ENCODE measurements at places on chromosomes 3 and 15.

- DNase-seq = no peak
Measured at GRCh38 chr3:26984416-26985390, 362.1 kb downstream of the LRRC3B start.

DNA sequence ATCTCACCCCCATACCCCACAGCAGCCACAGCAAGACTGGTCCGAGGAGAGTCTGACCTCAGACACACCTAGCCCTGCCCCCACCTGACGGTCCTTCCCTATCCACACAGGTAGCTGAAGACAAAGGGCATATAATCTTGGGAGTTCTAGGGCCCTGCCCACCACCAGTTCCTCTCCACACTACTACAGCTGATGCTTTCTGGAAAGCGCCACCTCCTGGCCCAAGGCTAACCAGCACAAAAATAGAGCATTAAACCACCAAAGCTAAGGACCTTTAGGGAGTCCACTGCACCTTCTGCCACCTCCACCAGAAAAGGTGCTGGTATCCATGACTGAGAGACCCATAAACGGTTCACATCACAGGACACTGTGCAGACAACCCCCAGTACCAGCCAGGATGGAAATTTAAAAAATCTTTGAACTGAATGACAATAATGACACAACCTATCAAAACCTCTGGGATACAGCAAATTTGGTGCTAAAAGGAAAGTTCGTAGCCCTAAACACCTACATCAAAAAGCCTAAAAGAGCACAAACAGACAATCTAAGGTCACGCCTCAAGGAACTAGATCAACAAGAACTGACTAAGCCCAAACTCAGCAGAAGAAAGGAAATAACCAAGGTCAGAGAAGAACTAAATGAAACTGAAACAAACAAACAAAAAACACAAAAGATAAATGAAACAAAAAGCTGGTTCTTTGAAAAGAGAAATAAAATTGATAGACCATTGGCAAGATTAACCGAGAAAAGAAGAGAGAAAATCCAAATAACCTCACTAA lies 122.1 kb upstream of the TPRG1 start:
- DNase-seq = no peak

DNA sequence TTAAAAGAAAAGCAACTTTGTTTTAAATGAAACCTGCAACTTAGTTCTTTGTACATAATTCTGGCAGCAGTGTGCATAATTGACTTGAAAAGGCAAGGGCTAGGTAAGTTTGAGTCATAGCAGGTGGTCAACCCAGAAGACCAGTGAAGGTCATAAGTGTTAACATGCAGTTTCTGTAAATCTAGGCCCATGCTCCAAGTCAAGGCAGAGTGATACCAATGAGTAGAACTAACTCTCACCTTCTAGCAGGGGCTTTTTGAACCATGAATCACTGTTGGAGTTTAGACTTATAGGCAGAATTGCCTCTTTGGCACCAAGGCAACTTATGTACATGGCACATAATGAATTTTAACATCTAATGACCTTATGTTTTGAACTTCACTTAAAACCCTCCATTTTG lies 29.5 kb upstream of the IL20RB start:
- DNase-seq = no peak

- no peak for DNase-seq
Measured at GRCh38 chr15:92613841-92614240, 41.7 kb downstream of the FAM174B start.

DNA sequence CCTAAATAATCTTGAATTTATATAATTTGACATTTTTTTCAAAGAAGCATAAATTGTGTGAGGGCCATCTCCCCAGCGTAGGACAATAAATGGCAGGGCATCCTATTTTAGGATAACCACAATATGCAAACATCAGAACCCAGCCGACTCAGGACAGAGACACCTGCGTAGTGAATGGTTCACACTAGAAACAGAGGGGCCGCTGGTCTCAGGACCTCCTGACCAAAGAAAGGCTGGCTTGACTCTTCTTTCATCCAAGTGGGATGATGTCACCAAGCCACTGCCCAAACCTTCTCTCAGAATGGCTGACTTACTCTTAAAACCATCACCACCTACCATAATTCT lies 162.1 kb downstream of the FOXP1 start:
- DNase-seq = no peak

- no peak for DNase-seq
Measured at GRCh38 chr3:21744793-21745192, 6.2 kb downstream of the ZNF385D start.

DNA sequence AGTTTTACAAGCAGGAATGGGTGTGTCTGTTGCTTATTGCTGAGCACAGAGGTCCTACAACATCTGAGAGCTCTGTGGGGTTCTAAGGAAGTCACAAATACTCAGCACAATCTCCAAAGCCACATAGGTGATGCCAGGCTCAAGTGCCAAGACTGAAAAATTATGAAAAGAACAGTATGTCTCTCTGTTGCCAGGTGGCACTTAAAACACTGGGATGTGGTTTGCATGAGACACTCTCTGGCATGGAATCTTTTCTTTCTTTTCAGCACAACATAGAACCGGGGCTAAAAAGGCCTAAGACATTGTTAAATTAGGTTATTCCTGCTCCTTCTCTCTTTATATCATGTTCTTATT lies 127.3 kb upstream of the PRICKLE2 start:
- no peak for DNase-seq

DNA sequence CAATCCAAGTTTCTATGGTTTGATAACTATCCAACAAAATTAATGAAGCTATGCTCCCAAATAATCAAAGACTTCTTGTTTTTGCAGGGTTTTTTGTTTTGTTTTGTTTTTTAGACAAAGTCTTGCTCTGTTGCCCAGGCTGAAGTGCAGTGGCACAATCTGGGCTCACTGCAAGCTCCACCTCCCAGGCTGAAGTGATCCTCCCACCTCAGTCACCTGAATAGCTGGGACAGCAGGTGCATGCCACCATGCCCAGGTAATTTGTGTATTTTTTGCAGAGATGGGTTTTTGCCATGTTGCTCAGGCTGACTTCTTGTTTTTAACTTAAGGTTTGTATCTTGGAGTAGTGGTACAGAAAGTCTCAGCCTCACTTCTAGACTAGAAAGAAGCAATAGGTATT lies 11.0 kb upstream of the GATM start:
- DNase-seq = no peak

- DNase-seq = no peak
Measured at GRCh38 chr3:133081016-133081415, 42.8 kb downstream of the TMEM108 start.

DNA sequence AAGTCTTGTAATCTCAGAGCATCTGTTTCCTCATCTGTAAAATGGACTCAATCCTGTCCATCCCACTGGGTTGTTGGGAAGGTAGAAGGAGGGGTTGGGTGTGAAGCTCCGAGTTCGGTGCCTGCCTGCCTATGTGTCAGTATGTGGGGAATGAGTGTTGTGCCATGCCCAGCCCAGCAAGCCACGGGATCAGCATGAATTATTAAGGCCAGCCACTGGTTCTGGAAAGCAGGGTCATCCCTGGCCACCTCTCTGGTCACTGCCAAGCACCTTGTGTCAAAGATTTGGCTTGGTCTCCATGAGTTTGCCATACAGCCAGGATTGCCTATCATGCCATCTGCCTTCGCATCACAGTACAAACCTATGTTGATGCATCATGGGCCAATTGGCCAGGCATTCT lies 11.5 kb downstream of the TM6SF1 start:
- DNase-seq = no peak

GRCh38 chr15:40322531-40323238 lies 807 bp upstream of the INAFM2 start:
- no peak for DNase-seq

GRCh38 chr3:73459711-73460110 lies 165.0 kb downstream of the PDZRN3 start:
- no peak for DNase-seq

DNA sequence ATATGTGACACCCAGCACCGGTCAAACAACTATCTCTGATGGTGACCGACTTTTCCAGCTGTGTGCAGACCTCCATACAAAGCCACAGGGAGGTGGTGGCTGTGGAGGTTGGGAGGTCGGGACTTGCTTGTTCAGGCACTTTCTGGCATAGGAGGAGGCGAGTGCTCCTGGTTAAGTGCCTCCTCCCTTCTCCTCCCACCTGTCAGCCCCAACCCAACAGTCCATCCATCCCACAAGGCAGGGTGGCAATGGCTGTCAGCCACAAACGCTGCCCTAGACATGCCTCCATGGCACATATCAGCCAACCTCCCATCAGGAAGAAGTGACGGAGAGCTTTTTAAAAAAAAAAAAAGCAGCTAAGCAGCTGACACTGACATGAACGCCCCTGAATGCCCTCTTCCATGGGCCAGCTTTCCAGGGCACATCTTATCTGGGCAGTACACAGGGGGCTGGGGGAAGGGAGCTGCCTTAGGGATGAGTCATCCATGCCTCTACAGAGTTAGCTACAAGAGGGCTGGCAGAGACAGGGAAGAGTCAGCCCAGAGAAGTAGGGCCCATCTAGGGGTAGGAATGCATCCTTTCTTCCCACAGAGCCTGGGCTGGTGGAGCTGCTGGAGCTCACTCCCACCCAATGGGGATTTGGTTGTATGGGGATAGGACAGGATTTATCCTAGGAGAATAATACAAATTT lies 41.2 kb downstream of the CCDC12 start:
- DNase-seq = no peak

DNA sequence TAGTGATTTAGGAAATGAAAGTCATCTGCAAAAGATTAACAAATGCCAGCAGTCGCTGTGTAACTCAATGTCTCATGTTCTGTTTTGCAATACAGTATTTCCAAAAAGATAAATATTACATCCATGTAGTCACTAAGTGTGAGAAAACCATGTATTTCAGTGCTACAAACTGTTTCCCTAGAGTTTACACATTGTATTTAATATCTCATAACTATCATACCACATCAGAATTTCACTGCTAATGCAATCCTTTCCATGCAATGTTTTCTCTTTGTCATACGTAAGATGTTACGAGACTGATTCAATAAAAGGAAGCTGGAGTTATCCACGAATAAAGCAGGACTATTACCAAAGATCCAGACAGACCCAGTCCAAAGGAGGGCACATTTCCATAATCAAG lies 269.4 kb downstream of the GBE1 start:
- DNase-seq = no peak

- DNase-seq = no peak
Measured at GRCh38 chr3:79506751-79507150, 261.0 kb downstream of the ROBO1 start.

- no peak for DNase-seq
Measured at GRCh38 chr15:80547264-80547663, 143.1 kb downstream of the ARNT2 start.

GRCh38 chr15:31517711-31518110 lies 191.1 kb downstream of the KLF13 start:
- no peak for DNase-seq

DNA sequence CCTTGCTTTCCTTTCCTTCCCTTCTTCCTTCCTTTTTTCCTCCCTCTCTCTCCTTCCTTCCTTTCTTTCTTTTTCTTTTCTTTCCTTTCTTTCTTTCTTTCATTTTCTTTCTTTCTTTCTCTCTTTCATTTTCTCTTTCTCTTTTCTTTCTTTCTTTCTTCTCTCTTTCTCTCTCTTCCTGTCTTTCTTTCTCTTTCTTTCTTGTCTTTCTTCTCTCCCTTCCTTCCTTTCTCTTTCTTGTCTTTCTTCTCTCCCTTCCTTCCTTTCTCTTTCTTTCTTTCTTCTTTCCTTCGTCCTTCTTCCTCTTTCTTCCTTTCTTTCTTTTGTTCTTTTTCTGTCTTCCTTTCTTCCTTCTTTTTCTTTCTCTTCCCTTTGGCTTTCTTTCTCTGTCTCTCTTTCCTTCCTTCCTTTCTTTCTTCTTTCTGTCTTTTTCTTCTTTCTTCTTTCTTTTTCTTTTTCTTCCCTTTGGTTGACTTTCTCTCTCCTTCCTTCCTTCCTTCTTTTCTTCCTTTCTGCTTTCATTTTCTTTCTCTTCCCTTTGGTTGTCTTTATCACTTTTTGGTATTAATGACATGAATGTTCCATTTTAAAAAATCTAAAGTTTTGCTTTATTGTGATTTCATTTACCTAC lies 496.4 kb upstream of the CBLB start:
- no peak for DNase-seq

DNA sequence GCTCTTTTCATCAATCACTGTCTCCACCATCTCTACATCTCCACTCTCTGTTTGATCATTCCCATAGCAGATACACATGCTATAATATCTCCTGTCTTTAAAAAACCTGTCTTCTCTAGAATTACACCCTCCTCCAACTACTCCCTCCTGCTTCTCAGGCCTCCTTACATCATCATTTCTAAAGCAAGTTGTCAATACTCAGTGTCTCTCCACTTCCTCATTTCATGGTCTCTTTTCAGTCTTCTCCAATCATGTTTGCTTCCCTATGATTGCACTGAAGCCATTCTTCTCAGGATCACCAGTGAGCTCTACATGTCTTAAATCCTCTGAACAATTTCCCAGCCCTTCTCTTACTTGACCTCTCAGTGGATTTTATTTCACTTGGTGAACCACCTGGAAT lies 87.0 kb upstream of the ZNF280D start:
- no peak for DNase-seq

DNA sequence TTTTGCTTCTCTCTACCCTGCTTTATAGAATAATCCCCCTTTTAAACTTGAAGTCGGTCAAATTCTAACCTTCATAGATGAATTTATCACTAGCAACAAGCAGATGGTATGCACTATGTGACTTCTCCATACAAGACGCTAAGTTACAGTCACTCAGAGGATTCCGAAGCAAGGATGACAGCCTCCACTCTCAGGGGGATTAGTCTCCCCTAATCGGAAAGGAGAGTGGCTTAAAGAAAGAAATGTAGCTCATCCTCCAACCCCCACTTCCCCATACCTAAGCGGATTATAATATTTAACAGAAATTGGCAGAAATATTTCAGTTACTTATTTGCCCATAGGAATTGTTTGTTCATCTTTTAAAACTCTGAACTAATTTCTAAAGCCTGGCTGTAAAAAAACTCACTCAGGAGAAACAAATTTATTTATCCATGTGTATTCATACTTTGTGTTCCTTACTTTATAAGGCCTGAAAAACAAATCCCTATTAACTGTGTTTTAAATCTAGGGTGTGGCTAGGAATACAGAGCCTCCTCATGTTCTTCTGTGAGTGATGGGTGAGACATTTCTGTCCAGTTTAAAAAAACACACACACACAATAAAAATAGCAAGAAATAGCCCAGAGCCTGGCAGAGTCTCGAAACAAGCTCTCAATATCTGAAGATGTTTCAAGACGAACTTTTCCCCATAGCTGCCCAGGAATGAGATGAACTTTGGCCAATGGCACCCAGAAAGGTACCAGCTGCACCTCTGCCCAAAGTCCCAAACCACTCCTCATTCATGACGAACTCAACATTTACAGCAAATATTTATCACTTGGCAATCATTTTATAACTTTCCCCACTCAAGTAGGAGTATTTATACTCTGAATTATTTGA lies 18.7 kb downstream of the SIAH2 start:
- DNase-seq = no peak

GRCh38 chr15:81653259-81653658 lies 279.2 kb upstream of the TMC3 start:
- DNase-seq = no peak

- DNase-seq = no peak
Measured at GRCh38 chr15:84992157-84992944, 10.7 kb downstream of the PDE8A start.

- no peak for DNase-seq
Measured at GRCh38 chr15:73328149-73328820, 40.5 kb downstream of the HCN4 start.

GRCh38 chr3:45606991-45607712 lies 12.6 kb downstream of the LIMD1 start:
- no peak for DNase-seq
